Natural killer cell (primary cell): ENCODE measurements at places on chromosomes 7 and 10. TPM values are rescaled to one million over a fixed set of nuclear protein-coding genes. Genes with fewer than 3 reads are reported as not detected.
A peak's percentile ranks its signal among the peaks of the same experiment; 100 is the strongest.

The C10orf143 gene
- total RNA-seq, result 10.9 TPM

- no peaks in the 10 kb centered on the region for H3K4me1 ChIP-seq
- H3K27me3 ChIP-seq, result no peaks in the 10 kb centered on the region
- no peak overlapping the region for H3K4me3 ChIP-seq
- no peak overlapping the region for H3K27ac ChIP-seq
Observed at GRCh38 chr7:158387546-158387891, 200.1 kb downstream of the PTPRN2 start.

DNA sequence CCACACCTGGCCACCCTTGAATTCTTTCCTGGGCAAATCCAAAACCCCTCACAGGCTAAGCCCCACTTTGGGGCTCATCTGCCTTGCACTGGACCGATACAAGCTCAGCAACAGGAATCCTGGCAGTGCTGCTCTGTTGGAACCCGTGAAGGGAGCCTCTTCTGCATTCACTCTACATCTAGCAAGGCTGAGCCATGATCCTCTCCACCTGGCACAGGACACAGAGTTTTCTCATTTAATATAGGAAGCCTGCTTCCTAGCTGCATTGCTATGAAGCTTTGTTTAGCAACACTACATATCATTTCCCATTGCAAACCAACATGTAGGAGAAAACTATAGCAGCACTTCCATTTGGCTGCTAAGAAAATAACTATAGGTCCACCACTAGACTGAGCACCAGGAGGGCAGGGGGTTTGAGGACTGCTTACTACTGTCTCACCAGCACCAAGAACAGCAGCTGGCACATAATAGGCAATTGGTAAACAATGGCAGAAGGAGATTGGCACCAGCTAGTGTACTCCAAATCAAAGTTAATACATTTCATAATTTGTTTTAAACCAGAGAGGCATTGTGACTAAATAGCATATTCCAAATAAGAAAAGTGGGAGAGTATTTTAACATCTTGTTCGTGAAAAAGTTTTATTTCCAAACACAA, 56.1 kb downstream of the CPVL start:
- H3K36me3 ChIP-seq, result no peaks in the 10 kb centered on the region

GRCh38 chr7:103632005-103632639, 186.1 kb upstream of the SLC26A5 start:
- no peaks in the 10 kb centered on the region for H3K4me1 ChIP-seq
- H3K27ac ChIP-seq, result no peak overlapping the region
- H3K27me3 ChIP-seq, result no peaks in the 10 kb centered on the region
- no peaks in the 10 kb centered on the region for H3K36me3 ChIP-seq
- no peak overlapping the region for H3K4me3 ChIP-seq
- DNase-seq, result no peak

DNA sequence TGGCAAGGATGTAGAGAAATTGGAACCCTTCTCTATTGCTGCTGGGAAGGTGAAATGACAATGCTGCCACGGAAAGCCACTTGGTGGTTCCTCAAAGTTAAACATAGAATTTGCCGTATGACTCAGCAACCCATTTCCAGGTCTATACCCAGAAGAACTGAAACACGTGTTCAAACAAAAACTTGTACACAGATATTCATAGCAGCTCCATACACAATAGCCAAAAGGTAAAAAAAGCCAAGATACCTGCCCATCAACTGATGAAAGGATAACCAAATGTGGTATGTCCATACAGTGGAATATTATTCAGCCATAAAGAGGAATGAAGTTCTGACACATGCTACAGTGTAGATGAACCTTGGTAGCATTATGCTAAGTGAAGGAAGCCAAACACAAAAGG, 39.1 kb downstream of the LHPP start:
- DNase-seq, result no peak
- H3K4me1 ChIP-seq, result no peaks in the 10 kb centered on the region
- no peaks in the 10 kb centered on the region for H3K27me3 ChIP-seq

GRCh38 chr7:44534087-44534486, 7.0 kb downstream of the NPC1L1 start:
- no peak overlapping the region for H3K27ac ChIP-seq
- H3K4me1 ChIP-seq, result no peaks in the 10 kb centered on the region
- H3K36me3 ChIP-seq, result no peaks in the 10 kb centered on the region
- no peak for DNase-seq
- H3K4me3 ChIP-seq, result no peak overlapping the region

DNA sequence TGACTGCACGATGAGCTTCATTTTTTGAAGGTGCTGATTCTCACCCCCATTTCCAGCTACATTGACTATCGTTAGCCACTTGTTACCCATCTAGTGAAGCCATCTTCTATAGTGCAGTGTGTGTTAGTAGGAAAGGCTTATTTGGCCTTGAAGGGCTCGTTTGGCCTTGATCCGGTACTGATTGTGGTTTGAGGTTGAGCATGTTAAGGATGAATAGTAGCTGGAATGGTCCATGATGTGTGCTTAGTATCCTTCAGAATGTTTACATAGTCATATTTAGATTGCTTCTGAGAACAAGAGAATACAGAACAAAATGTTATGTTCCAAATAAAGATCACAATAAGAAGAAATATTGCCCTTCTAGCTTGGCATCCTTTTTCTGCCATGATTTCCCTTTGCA, 591.5 kb downstream of the AUTS2 start:
- H3K27ac ChIP-seq, result no peak overlapping the region
- H3K36me3 ChIP-seq, result no peaks in the 10 kb centered on the region
- H3K4me3 ChIP-seq, result no peak overlapping the region
- no peak for DNase-seq
- H3K27me3 ChIP-seq, result no peaks in the 10 kb centered on the region

- no peak overlapping the region for H3K4me3 ChIP-seq
- H3K27me3 ChIP-seq, result peaks cover 3% of the 10 kb centered on the region
- no peak overlapping the region for H3K27ac ChIP-seq
- peaks cover 7% of the 10 kb centered on the region for H3K36me3 ChIP-seq
- peak; percentile 41 for DNase-seq
Observed at GRCh38 chr7:128869944-128870285, 7.3 kb downstream of the ATP6V1F start.
